ENCODE measurements at places on chromosomes 6 and 20. TPM values are rescaled to one million over a fixed set of nuclear protein-coding genes. Genes with fewer than 3 reads are reported as not detected.

DNA sequence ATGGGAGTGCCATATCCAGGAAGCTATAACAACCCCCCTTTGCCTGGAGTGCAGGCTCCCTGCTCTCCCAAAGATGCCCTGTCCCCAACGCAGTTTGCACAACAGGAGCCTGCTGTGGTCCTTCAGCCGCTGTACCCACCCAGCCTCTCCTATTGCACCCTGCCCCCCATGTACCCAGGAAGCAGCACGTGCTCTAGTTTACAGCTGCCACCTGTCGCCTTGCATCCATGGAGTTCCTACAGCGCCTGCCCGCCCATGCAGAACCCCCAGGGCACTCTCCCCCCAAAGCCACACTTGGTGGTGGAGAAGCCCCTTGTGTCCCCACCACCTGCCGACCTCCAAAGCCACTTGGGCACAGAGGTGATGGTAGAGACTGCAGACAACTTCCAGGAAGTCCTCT is 56.7 kb upstream of the TMEM181 start:
- no peak for DNase-seq

- no peak for DNase-seq
Measured at GRCh38 chr6:37711331-37712241, 13.9 kb upstream of the MDGA1 start.

DNA sequence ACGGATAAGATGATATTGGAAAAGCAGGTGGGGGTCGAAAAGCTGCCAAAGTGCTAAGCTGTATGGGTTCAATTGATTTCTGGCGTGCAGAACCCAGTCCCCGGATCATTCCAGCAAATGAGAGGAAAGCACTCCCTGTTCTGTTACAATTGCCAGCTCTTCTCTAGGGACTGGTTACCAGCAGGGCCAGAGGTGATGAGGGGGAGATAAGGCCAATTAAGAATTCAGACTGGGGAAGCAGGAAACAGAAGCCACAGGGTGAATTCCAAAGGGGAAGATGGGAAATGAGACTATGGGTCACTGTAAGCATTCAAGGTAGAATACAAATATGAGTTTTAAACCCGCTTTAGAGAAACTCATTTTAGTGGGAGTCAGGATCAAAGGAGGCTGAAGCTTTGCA is 349.4 kb upstream of the MAP3K7 start:
- DNase-seq, result no peak

The CRISP2 gene
- polyA plus RNA-seq, result 0.06 TPM

DNA sequence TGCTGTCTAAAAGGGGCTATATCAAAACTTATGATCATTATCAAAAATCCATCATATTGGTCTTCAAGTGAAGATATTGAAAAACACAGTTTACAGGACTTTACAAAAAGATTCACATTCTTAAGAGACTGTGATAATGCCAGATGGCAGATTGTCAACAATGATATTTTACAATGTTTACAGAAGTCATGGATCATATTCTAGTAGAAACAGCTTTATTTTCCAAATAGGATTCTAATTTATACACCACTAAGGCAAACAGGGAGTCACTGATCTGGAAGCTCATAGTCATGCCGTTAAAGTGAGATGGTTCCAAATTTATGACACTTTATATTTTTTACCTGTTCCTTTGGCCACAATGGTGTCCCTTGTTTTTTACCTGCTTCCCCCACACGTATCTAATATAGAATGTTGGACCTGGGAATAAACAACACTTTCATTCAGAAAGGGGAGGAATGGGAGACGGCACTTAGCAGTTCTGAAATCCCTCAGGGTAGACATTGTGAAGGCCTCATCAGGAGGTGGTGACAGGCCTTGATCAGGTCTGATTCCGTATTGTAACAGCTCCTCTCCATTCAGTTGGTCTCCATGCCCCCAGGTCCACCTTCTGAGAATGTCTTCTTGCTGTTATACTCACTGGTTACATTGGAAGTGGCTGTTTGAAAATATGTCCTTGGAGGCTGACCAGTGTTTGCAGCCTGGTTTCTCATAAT is 228.6 kb downstream of the ADGB start:
- no peak for DNase-seq

The RTEL1 gene
- 11.9 TPM for polyA plus RNA-seq

The PDYN gene
- polyA plus RNA-seq, result not detected

DNA sequence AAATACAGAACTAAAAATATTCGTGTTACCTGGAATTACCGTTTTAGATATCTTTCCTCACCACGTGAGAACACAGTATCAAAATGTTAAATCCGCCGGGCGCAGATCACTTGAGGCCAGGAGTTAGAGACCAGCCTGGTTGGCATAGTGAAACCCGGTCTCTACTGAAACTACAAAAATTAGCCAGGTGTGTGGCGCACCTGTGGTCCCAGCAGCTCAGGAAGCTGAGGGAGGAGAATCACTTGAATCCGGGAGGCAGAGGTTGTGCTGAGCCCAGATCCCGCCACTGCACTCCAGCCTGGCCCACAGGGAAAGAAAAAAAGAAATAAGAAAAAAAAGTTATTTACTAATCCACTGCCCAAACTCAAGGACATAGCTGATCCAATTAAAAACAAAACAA is 4.8 kb upstream of the DDX43 start:
- DNase-seq, result no peak

DNA sequence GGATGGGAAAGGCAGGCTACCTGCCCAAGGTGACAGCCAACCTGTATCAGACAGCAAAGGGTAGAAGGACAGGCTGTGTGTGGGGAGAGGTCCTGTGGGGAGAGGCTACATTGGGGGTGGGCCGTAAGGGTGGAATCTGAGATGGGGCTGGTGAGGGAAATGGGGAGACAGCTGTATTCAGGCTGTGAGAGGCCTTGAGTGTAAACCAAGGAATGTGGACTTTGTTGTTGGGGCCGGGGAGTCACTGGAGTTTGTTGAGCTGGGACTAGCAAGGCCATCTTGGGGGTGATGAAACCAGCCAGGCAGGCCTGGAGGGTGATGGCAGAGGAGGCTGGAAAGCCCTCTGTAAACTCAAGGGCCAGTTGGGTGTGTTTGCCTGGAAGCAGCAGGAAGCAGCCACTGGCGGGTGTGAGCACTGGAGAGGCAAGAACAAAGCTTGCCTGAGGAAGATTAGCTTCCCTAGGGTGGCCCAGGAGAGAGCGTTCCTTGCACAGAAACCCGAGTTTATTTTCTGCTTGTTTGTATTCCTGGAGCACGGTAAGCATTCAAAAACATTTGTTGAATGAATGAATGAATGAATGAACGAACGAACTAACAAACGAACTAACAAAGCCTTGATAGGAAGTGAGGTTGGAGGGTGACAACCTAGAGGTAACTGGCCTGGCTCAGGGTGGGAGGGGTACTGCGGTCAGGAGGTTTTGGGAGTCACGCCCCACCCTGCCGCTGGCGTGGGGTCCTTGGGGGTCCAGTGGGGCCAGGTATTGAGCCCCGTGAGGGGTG is 18.9 kb downstream of the TTBK1 start:
- DNase-seq, result no peak

GRCh38 chr6:63817492-63818050 is 182.0 kb downstream of the PHF3 start:
- DNase-seq, result no peak

DNA sequence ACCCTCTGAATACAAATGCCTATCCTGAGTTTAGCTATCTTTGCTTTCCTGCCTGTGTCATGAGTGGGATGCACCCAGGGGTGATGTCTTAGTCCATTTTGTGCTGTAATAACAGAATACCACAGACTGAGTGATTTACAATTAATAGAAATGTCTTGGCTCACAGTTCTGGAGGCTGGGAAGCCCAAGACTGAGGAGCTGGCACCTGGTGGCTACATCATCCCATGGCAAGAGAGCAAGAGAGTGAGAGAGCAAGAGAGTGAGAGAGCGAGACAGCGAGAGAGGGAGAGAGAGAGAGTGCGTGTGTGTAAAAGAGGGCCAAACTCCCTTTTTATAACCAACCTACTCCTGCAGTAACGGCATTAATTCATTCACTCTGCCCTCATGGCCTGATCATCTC is 76.8 kb downstream of the PRDM1 start:
- no peak for DNase-seq

The PROKR2 gene
- not detected for polyA plus RNA-seq

The HAO1 gene
- polyA plus RNA-seq, result not detected

DNA sequence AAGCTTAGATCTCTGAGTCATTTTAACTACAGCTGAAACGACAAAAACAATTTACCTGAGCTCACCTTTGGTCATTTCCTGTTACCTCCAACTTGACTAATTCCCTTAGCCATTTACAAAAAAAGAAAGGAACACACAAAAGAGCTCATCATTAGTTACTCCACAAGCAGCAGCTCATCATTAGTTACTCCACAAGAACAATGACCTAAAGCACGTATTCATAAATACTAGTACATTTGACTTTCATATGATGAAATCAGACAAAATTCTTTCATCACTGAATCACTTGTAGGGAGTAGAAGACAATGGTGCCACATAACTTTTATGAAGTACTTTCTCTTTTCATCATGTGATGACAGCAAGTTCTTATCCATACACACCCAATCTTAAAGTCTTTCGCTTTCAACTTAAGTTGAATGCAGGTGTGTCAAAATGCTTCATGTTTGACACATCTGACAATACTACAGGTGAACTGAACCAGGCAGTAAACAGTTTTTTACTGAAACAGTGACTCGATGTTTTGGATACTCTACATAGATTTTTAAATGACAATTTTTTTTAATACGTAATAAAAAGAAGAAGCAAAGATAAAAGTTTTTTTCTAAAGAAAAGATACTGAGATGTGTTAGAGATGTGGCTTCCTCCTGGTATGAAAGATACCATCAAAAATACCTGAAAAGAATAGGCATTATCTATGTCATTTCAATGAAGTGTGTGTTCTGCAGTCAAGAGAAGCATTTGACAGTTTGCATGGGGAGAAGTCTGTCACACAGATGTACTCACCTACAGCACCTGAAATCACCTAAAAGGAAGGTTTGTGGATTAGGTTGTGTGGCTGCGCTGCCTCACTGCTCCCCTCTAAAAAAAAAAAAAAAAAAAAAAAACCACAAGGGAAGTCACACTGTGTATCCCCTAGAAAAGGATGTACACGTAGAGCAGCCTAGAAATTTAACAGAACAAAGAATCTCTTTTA is 109.1 kb downstream of the PRDM1 start:
- DNase-seq, result no peak

DNA sequence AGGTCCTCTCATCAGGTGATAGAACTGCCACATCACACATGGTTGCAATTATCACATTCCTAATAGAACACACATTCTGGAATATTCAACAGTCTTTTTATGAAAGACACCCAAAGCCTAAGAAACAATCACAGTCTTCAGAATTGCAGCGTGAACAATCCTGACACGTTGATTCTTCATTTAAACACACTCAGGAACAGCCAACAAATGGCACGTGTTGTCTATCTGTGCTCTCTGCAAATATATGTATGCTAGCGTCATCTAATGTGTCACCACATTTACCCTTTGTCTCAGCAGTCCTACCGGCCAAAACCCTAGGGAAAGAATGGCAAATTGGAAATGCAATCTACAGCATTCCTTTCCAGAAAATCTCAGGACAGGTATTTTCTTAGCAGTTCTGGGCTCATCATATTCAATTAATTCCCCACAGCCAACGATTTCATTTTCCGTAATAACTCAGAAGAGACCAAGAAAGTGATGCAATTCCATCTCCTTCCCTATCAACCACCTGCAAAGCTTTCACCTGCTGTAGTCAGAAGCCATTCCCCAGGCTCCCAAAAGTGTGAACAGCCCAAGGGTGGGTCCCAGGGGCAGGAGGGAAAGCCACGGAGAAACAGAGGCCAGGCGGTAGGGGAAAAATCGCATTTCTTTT is 280.3 kb upstream of the JARID2 start:
- DNase-seq, result no peak
